ENCODE measurements at places on chromosomes 2 and 18.

DNA sequence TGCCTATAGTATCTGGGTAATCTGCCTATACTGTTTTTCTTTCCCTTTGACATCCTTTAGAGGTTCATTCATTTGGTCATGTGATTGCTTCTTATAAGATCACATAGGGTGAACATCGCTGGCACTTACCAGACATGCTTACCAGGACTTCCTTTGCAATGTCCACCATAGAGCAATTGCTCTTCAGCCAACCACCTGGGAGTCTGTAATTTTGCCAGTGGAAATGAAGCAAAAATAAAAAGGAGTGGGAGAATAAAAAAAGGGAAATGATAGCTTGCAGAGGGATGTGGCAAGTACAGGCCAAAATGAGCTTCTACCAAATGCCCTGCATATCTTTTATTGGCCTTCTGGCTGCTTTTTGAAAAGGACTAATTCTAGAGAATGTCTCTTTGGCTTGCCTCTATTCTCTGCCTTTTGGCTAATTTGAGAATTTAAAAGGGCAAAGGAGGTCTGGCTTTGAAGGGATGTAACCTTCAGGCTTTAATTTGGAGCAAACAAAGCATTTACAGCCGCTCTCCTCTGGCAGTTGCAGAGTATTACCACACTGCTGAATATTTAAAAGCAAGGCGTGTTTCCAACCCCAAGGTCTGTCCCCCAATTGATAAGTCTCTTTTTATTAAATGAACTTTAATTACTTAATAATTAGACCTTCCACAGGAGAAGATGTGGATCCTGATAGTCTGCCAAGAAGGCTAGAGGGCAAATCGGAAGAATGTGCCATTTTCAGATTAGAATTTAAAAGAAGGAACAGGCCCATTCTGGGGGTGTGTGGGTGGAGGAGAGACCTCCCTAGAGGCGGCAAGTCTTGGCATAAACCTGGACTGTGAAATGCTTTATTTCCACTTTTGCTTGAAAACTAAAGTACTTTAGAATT is 557.9 kb downstream of the DCC start:
- no peak for DNase-seq

DNA sequence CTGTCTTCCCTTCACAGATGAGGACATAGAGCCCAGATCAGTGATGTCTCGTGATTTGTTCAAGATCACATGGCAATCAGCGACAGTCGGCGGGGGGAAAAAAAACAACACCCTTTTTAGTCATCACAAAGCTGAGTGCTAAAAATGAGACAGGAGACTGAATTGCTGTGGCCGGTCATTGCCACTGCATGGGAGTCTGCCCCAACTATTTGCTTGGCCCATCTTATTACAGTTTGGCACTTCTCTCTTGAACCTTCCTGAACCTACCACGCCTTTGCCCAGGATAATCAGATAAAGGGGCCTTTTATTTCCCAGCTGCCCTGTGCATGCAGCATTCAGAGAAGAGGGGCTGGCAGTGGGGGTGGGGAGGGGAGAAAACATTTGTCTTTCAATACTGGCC is 42.7 kb downstream of the SETBP1 start:
- DNase-seq = no peak

- DNase-seq = no peak
Observed at GRCh38 chr2:33336036-33336625, 140.3 kb upstream of the RASGRP3 start.

DNA sequence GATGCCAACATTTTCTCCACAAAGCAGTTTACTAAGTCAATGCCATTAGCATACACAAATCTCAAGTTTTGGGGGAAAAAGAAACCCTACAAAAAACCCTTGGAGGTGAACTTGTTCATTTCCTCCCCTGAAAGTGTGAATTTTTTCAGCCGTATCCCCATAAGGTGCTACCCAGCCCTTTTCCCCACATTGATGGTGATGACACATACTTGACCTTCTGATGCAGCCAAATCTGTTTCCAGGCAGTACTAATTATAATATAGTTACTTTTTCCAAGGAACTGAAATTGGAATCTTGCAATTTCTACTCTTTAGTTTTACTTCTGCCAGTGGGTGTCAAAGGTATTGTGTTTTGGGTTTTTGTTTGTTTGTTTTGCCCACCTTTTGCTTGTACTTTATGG is 474.5 kb downstream of the TGIF1 start:
- no peak for DNase-seq

GRCh38 chr2:169452080-169452479 is 27.2 kb upstream of the BBS5 start:
- peak; percentile 62 for DNase-seq

DNA sequence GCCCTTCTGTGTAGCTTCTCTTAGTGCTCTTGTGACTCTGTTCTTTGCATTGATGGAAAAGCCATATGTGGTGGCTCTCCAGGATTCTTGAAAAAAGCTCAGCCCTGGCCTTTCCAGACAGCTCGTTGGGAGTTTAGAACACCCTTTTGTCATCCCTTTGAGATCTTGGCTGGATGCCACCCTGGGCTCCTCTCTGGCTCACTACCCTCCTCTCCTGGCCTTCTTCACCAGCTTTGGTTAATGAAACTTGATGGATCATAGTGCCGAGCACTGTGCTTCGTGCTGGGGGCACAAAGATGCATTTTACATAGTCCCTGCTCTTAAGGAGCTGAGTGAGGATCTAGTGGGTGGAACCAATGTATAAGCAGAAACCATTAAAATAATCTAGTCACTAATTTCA is 15.6 kb upstream of the FHOD3 start:
- no peak for DNase-seq

- no peak for DNase-seq
Observed at GRCh38 chr2:210157526-210157925, 13.7 kb downstream of the KANSL1L start.

DNA sequence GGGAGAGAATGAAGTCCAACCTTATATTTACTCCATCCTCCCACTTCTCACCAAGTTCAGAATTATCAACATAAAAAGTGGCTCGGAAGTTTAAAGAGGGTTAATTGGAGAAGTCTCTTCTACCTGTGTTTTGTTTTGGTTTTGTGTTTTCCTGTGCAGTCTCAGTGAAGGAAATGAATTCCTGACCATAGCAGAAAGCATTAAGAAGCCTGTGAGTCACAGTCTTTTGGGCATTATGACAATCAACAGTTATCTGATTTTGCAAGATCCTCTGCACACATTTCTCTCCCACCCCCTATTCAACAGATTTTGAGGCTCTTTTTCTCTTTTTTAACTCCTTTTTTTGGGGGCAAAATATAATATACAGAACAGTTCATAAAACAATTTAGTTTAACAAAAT is 8.6 kb upstream of the RPL37A start:
- DNase-seq = peak; percentile 65

DNA sequence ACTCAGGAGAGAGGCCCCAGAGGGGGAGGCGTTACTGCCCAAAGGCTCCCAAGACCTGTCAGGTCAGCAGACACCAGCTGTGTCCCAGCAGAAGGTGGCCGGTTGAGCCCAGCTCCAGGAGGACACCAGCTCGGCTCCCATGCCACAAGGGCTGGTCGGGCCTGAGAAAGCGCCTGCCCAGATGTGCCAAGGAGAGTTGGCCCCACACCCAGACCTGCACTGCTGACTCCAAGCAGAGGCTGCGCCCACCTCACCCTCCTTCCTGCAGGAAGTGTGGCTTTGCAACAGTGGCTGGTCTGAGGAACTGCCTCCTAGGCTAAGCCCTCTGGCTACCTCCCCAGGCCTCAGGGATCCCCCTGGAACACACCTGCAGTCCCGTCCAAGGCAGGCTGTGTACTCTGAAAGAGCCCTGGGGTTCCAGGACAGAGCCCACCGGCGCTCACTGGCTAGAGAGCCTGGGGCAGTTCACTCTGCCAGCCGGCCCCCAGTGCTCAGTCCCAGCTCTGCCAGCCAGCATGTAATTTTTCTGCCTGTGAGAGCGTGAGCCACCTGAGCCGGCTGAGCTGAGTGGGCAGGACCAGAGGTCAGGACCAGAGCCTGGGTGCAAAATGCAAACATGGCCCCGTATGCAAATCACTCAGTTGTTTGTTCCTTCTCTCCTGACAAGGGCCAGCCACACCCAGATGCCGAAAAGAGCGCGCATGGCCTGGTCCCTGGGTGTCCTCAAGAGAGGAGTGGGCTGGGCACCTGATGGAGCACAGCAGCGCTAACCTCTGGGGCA is 36.9 kb upstream of the PTMA start:
- DNase-seq = no peak

DNA sequence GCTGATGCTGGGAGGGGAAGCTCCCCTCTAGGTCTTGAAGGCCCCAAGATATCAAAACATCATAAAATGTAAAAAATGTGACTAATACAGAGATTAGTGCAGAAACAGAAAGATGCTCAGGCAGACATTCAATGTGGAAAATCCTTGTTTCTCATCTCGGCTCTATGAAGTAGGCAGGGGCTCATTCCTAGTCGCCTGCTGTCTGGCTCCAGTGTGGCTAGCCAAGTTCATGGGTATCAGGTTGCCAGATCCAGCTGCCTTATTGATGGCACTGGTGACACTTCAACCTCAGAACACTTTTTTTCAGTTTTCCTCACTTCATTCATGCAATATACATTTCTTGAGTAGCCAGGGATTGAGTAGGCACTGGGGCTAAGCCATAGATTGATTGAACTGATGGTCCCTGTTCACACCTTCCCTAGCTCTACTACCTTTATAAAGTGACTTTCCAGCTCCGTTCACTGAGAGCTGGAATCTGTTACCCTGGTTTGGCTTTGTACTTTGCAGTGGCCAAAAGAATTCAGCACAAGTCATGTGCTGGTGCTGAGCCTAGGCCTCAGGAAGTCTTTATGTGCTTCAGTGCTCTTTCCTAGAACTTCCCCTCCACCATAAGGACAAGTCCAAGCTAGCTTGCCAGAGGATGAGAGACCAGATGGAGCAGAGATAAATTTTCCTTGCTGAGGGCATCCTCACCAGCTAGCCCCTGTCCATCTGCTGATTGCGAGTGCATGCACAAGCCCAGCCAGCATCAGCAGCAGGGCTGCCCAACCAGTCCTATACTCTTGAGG is 373.6 kb upstream of the ST6GAL2 start:
- DNase-seq = no peak

GRCh38 chr2:77007686-77008085 is 514.5 kb downstream of the LRRTM4 start:
- no peak for DNase-seq

- DNase-seq = no peak
Observed at GRCh38 chr18:28152754-28153153, 24.2 kb downstream of the CDH2 start.

- no peak for DNase-seq
Observed at GRCh38 chr2:117635481-117635880, 179.0 kb upstream of the DDX18 start.

GRCh38 chr18:28768791-28769768 is 592.1 kb upstream of the CDH2 start:
- DNase-seq = no peak

DNA sequence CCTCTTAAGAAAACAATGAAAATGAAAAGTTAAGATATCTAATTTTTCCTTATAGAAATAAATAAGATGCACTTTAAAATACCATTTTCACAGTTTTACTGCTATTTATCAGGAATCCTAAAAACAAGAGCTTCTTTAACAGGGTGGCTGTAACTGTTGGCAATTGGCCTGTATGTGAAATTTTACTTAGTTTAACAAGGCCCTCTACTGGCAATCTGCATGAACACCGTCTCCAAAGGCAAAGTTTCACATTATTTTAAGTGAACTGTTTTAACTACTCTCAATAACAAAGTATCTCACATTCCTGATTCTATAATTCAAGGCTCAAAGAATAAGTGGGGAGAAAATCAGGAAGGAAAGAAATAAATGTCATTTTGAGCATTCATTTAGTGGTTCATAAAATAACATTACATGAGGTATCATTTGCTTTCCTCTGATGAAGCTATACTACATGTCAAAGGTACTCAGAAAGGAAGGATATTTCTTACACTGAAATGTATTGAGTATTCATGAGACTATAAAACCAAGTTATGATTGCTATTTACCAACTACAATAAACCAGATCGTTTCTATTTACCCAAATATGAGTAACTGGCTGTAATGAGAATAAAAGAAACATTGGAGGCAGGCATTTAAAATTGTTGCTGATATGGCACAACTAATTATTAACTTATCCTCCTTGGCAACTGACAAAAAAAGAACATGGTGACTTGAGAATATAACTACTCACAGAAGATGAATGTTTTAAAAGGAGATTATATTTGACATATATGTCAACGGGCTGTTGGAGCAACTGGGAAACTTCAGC is 7.0 kb downstream of the NCKAP5 start:
- DNase-seq = peak; percentile 52

- peak; percentile 70 for DNase-seq
Observed at GRCh38 chr2:168192839-168193616, 54.4 kb downstream of the STK39 start.

GRCh38 chr2:214716811-214717560 is 92.5 kb downstream of the BARD1 start:
- DNase-seq = no peak

GRCh38 chr2:119319593-119319992 is 47.0 kb downstream of the C2orf76 start:
- DNase-seq = no peak

- DNase-seq = no peak
Observed at GRCh38 chr2:157107877-157108276, 149.6 kb upstream of the GALNT5 start.

DNA sequence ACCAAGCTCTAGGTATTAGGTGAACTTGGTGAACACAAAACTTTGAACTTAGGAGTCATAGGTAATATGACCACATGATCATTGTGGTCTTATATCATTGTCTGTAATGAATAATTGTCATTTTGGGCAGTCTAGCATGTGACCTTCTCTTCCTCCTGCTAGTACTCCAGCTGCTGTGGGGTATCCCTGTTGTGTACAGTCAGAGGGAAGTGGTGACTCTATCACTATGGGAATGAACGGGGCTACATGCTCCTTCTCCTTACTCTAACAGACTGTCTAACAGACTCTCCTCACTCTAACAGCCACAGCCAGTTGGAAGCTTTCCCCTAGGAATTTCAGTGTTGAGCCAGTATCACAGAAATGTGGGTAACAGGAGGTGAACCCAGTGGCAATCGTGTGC is 68.2 kb upstream of the NEDD4L start:
- DNase-seq = no peak

GRCh38 chr2:195456771-195457170 is 200.3 kb upstream of the SLC39A10 start:
- no peak for DNase-seq

GRCh38 chr2:16716024-16716423 is 50.4 kb upstream of the CYRIA start:
- DNase-seq = no peak

DNA sequence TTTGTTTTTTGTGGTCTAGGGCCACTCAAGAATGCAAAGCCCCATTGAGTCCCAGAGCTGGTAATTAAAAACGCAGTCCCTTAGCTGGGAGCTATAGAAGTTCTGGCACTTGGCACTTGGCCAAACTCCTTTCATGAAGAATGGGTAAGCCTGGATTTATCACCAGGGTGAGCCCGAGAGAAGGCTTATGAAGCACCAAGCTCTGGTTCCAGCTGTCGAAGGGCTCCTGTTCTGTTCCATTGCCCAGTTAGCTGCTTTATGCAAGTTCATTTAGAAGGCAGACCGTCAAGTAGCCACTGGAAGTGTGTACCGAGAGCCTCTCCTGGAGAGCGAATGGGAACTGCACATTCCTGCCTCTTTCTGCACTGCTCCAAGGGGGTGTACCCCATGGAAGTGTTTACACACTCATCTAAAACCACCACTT is 14.2 kb downstream of the ECEL1 start:
- DNase-seq = peak; percentile 15

Measured in foreskin fibroblast (primary cell).